ENCODE measurements at places on chromosomes 4 and X.

- no peak for DNase-seq
These were observed 17.0 kb downstream of the PDGFC start for GRCh38 chr4:156954587-156954986.

- DNase-seq, result no peak
These were observed 49.2 kb upstream of the MSX1 start for GRCh38 chr4:4810092-4810774.

DNA sequence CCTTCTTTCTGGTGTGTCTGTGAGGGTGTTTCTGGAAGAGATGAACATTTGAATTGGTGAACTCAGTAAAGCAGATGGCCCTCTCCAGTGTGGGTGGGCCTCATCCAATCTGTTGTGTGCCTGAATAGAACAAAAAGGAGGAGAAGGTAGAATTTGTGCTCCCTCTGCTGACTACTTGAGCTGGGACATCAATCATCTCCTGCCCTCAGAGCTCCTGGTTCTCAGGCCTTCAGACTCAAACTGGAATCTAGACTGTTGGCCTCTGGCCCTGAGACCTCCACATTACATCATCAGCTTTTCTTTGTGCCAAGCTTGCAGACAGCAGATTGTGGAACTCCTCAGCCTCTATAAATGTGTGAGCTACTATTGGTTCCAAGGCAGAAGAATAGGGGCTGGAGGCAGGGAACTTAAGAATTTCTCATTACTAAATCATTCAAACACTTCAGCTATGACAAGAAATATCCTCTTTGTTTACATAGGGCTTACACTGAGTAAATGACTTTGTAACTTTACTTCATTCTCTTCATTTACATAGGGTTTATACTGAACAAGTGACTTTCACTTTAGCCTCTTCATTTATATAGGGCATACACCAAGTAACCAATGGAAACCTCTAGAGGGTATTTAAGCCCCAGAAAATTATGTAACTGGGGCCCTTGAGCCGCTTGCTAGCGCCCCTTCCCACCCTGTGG lies 86.9 kb upstream of the NWD2 start:
- no peak for DNase-seq

DNA sequence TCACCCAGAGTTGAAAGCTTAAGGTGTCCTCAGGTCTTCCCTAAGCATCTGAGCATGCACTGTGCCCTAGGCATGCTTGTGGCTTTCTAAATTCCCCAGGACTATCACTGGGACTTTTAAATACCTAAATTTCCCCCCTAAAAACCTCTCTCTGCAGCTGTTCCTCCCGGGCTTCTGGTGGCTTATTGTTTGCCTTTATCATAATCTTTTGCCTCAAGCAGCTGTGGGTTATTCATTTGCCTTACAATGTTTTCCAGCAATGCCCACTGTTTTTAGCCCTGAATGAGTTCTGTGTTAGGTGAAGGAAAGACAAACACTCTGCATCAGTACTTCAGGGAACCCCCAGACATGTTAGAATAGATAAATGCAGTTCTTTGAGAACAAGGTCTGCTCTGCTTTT lies 455.0 kb downstream of the ZIC3 start:
- DNase-seq, result no peak

DNA sequence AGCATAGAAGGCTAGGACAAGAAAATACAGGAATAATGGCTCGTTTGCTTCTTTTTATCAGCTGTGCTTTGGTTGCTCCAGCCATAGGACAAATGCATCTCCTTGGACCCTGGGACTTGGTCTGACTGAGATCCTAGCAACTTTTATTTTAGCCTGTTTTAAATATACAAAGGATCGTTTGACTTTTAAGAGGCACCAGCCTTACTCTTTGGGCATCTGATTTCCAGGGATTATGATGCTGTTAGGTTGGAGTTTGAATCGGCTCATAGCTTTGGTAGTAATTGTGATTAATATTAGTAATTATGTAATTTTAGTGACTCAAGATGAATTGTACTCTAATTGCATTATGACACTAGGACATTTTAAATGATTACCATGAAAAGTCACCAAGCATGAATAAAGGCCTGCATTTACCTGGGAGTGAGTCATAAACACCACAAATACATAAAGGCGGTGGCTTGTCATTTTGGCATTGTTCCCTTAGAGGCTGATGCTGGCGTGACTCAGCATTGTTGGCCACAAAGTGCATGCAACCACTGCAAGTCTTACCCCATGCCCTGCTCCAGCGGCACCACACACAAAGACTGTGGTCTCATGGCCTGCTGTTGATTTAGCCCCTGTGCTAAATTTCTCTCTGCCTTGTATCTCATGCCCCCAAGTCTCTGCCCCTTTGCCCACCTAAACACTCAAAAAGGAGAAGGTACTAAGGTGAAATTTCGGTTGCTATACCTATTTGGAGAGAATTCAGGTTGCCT lies 12.4 kb downstream of the GPAT3 start:
- peak; percentile 18 for DNase-seq

- DNase-seq, result no peak
These were observed 149.2 kb downstream of the BCOR start for GRCh38 chrX:39948582-39948981.

GRCh38 chrX:21831496-21831895 lies 7.9 kb upstream of the MBTPS2 start:
- no peak for DNase-seq

DNA sequence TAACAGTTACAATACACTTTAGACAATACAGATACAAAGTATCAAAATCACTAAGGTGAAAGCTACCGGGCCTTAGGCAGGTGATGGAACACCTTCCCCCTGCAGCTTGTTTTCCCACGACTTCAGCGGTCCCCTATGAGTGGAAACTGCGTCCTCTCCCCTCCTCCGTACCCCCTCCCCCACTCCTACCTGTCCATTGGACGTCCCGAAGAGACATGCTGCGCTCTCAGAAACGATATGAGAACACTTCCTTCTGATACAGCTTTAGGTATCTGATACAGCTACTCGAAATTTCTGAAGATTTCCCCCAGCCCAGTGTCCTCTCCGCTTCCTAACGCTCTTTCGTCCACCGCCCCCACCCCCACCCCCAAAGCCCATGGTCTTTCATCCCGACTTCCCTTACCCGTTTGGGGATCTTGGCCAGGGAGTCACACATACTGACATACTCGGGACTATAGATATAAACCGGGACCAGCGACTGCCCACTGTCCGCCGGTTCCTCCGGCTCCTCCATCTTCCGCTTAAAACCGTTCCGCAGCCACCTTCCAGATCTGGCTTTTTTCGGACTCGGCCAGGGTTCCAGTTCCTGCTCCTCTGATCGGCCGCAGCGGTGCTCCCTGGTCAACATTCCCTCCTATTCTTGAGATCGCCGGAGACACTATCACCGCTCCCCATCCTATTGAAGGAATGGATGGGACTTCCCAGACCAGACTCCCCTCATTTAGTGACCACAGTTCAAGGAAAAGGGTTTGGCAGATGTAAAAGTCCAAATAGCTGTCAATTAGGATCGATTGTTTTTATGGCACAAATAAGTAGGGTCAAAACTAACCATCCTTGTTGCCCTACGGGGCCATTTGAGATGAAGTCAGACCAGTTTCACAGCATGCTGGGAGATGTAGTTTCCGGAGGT lies at the start of gene HDAC8:
TSS of gene HDAC8 (minus strand) at position 596 of the 910 bp plus-strand sequence. CDS start at position 514, 82 bp downstream.
- no peak for DNase-seq

DNA sequence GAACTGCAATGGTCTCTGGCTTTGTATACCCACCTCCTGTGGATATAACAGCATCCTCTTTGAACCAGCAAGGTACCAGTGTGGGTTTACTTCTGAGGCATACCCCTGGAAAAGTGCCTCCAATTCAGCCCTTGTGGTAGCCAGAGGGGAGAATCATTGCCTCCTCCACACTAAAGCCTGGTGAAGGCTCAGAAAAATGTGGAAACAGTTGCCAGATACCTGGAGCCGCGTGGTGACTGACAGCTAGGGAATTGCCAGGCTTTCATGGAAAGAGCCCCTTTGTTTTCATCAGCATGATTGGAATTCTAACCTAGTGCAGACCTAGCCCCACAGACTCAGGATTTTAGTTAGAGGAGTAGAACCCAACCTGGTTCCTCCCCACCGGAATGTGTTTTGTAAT lies 168.6 kb upstream of the KLF3 start:
- DNase-seq, result no peak

GRCh38 chrX:142156567-142156966 lies 48.5 kb downstream of the MAGEC2 start:
- DNase-seq, result no peak

- no peak for DNase-seq
These were observed 57.2 kb upstream of the BEX4 start for GRCh38 chrX:103157496-103158316.

DNA sequence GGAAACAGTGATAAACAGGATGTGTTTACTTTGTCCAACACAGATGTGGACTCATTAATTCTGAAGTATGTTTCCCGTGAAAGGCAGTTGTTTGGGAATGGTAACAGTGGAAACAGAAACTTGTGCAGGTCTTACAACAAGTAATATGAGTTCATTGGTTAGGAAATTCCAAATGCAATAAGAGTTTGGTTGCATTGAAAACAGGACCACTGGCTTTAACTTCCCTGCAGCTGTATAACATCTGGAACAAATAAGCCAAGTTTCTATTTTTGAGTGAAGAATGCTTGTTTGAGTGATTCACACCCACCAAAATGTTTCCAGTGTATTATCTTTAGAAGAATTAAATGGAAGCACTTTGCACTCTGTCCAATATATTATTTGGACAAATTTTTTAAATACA lies 82.4 kb upstream of the BMP3 start:
- no peak for DNase-seq

- no peak for DNase-seq
These were observed 10.1 kb downstream of the SULT1B1 start for GRCh38 chr4:69750346-69750745.

- no peak for DNase-seq
These were observed at the start of gene RBM47 for GRCh38 chr4:40629401-40630334. Gene RBM47 (minus strand): TSS chr4:40629864. CDS start chr4:40438893, 190,971 bp downstream.

- DNase-seq, result no peak
These were observed 4.7 kb upstream of the HELT start for GRCh38 chr4:185013417-185014125.

DNA sequence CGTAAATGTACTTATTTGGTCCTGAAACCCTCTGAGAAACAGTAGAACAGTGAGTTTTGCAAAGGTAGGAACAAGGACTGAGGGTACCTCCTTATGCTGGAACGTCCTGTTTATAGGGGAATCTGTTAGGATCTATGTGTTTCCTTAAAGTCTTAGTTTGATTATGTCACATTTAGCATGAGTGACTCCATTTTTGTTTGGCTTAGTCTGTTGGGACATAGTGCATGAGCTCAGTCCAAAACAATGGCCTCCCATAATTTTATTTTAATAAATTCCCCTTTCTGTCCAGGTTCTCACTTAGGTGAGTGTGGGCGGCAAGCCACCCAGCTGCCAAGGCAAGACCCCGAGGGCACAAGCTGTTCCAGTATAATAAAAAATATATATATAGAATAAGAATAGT lies 27.7 kb downstream of the HTT-AS start:
- DNase-seq, result no peak

DNA sequence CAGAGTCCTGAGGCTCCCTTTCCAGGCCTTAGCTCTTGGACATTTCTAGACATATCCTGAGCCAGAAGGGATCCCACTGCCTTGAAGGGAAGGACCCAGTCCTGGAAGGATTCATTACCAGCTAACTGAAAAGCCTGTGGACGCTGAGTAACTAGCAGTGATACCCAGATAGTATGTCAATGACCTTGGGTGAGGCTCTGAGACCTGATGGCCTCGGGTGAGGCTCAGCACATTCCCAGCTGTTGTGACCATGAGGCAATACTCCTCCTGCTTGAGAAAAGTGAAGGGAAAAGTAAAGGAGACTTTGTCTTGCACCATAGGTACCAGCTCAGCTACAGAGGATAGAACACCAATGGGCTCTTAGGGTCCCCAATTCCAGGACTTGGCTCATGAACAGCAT lies 268.1 kb downstream of the DKK2 start:
- DNase-seq, result no peak

DNA sequence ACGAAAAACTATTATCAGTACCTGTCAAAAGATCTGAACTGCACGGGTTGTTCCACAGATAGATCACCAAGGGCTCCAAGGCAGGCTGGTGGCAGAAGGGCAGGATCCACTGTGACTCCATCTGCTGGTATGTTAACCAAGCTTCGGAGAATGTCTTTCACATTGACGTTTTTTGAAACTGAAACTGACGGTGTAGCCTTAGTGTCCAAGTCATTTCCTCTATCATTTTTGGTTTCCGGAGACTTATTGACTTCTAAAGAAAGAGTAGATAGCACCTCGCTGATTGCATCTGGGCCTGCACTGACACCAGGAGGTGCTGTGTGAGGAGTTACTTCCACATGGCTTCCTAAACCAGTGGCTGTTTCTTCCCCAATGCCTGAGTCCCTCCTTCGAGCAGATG lies 186.9 kb downstream of the LRBA start:
- peak; percentile 9 for DNase-seq

DNA sequence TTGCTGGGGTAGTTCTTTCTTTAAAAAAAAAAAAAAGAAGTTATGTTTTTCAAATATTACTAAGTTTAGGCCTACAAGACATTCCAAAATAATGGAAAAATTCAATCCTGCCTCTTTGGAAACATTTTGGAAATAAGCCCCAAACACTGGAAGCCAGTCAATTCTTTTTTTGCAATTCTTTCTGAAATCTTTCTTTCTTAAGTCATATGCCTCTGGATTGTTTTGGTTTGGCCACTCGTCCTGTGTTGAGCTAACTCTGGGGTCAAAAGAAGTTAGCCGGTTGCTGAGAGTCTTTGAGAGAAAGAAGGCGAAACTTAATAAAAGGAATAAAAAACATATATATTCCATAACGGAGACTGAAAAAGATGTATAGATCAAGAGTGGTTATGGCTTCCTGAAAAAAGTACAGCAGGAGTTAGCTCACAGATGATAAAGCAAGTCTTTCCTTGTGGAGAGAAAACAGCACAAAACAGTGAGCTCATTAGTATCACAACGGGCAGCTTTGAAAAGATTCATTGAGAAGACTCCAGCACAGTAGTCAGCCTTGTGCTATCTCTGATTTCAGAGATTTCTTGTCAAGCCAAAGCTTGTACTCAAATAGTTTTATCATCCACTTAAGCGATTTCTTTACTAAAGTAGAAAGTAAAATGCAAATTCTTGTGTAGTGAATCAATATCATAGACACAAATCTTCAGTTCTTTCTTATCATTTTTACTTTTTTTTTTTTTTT lies 64.8 kb downstream of the PLS3 start:
- no peak for DNase-seq

DNA sequence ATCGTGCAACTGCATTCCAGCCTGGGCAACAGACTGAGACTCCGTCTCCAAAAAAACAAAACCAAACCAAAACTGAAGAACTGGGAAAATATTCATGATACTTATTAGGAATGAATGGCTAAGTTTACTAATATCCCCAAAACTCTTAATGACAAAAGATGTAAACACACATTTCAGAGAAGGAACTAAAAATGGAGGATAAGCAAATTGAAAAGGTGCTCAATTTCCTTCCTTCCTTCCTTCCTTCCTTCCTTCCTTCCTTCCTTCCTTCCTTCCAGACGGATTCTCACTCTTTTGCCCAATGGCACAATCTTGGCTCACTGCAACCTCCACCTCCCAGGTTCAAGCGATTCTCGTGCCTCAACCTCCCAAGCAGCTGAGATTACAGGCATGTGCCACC lies 44.4 kb upstream of the CDKN2AIP start:
- DNase-seq, result no peak

DNA sequence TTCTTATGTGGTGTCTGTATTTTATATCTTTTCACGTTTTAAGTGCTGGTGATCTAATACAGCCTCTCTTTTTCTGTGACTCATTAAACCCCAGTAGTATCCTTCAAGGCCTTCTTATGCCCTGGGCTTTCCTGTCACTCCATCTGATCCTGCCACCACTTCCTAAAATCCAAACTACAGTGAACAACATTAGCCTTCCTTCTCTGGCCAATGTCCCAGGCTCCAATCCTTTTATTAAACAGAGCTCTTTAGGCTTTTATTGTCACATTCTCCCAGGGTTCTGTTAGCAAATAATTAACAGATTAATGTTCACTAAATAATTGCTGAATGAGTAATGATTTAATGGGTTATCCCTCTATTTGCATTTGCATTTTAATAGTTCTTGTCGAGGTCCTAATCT lies 47.9 kb upstream of the ITM2A start:
- DNase-seq, result no peak

Measured in stimulated activated CD8-positive, alpha-beta memory T cell treated with anti-CD3 and anti-CD28 coated beads, Interleukin-7, amount 100 ng/mL, for 1 hour (primary cell).